ENCODE measurements at places on chromosomes 5 and 9. TPM values are rescaled to one million over a fixed set of nuclear protein-coding genes. Genes with fewer than 3 reads are reported as not detected.

The NHP2 gene
- polyA plus RNA-seq = 83.7 TPM

The MLANA gene
- 0.68 TPM for polyA plus RNA-seq

The LIFR gene
- 113 TPM for polyA plus RNA-seq

The ARRDC3 gene
- polyA plus RNA-seq = 263 TPM

The CNTNAP3B gene
- 3.6 TPM for polyA plus RNA-seq

The ADAMTS16 gene
- 0.71 TPM for polyA plus RNA-seq

All from right lung (tissue), 10 donors.